ENCODE measurements at places on chromosomes 6 and 20.

DNA sequence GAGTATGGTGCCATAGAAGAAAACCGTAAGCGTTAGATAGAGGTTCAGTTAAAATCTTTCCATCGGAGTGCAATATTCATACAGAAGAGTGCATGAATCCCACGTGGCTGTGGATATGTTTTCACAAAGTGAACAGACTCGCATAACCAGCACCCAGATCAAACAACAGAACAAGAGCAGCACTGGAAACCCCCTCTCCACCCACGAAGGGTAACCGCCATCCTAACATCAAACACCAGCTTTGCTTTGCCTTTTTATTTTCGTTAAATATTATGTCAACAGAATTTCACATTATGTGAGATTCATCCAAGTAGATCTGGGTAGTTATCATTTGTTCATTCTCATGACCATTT is 4.7 kb downstream of the GTSF1L start:
- DNase-seq, result no peak

DNA sequence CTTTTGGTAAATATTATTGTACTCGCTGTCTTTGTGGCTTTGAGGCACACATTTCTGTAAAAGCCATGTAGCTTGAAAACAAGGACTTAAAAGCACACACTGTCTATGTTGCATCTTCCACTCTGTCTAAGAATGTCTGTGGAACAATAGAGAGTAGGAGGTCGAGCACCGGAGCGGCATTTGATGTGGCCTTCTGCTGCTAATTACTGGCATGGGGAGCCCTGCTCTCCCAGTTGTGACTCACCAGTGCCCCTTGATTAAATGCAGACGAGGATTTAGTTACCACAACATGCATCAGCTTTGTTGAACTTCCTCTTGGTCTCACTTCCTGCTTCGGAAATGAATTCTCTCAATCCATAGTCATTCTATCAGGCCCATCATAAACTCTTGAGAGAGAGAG is 680.7 kb upstream of the SLC35B3 start:
- no peak for DNase-seq

- DNase-seq, result no peak
Observed at GRCh38 chr6:6694825-6695624, 106.5 kb downstream of the LY86 start.

GRCh38 chr6:119333707-119334295 is 15.8 kb downstream of the MAN1A1 start:
- DNase-seq, result no peak

GRCh38 chr20:9329355-9330101 is 184.9 kb upstream of the LAMP5 start:
- no peak for DNase-seq

Data from inflammatory macrophage treated with lipopolysaccharide for 1 hour (primary cell).